ENCODE measurements at places on chromosomes 5 and 9.

DNA sequence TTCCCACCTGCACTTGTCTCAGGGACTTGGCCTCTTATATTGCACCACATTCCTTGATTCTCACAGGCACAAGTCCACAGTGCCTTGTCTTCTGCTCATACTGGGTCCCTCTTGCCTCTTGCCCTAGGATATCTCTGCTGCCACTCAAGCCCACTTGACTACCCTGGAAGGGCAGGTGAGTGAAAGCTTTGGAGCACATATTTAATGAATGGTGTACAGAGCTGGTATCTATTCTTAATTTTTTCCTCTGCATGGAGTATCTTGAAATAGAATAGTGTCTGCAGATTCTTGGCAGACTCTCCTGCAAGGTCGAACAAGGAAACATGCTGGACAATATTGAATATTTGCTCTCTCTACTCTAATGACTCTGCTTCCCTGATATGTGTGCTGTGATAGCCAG lies 1248.0 kb downstream of the MAT2B start:
- DNase-seq = no peak

DNA sequence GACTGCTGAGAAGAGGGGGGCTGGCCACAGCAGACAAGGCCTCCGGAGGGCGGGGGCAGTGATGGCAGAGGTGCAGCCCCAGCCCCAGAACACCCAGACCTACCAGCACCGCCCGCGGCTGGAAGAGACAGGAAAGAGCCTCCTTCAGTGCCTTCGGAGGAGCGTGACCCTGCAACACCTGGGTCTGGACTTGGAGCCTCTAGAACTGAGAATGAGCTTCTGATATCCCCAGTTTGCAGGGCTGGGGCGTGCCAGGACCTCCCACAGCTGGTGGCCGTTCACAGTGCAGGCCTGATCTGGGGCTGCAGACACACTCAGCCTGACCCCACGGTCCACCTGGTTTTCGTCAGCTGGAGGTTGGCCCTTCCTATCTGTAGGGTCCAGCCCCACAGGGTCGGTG lies 9.1 kb downstream of the LCN10 start:
- no peak for DNase-seq

DNA sequence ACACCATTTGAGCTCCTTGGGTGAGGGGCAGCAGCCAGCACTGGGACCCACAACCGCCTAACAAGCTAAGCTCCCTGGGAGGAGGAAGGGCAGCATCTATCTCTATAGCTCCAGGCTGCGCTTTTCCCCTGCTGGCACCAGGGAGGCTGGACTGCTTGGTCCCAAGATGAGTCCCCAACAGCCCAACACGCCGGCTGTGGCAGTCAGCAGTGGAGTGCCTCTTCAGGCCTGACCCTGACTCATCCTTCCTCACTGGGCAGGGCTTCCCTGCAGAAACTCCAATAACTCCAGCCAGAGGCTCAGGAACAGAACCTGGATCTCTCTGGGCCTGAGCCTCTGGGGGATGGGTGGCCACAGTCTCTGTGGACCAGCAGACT lies 113.7 kb upstream of the ADAMTS16 start:
- DNase-seq = no peak

GRCh38 chr5:33260098-33260497 lies 180.7 kb upstream of the TARS1 start:
- no peak for DNase-seq

- DNase-seq = no peak
Measured at GRCh38 chr9:121557581-121558447, 58.2 kb upstream of the GGTA1 start.

- DNase-seq = no peak
Measured at GRCh38 chr5:104345222-104346016, 782.8 kb upstream of the NUDT12 start.

All from activated CD8-positive, alpha-beta memory T cell treated with anti-CD3 and anti-CD28 coated beads, Interleukin-2, amount 50 U/mL, for 48 hours (primary cell).